WTC11 (cell line): ENCODE measurements at places on chromosomes 4 and X.

- DNase-seq, result no peak
Observed at GRCh38 chr4:138868562-138868961, 147.0 kb upstream of the NOCT start.

GRCh38 chrX:73785493-73785892 is 222.5 kb downstream of the CHIC1 start:
- DNase-seq, result no peak

GRCh38 chr4:7783541-7783940 is 156.1 kb downstream of the AFAP1 start:
- DNase-seq, result no peak

DNA sequence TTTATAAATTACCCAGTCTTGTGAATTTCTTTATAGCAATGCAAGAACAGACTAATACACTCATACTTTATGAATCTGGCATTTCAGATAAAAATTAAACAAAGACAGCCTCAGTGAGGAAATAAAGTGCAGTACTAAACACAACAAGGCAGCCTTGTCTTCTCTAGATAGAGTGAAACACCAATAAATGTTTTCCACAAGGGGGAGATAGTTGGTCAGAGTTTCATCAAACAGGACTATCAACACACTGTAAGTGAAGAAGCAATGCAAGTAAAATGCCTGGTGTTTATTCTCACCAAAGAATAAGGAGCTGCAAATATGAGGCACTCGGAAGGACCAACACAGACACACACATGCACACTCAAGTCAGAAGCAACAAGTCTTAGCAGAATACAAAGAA is 62.8 kb downstream of the FAM9B start:
- no peak for DNase-seq

- DNase-seq, result peak; percentile 48
Observed at GRCh38 chrX:48468693-48469691, 1.1 kb downstream of the SLC38A5 start.

DNA sequence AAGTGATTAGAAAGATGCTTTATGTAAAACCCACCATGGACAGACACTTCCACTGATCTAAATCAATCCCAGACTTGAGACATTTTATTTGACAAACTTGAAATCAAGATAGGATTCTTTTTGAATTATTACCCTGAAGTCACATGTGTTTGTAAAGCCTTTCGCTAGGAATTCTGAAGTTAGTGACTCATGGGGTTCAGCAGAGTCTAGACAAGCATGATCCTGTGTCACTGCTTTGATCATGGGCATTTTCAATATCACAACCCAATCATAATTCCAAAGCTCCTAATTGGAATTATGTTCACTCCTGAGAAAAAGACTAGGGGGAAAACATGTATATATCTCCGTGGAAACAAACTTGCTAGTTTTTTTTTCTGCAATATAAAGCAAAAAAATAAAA is 67.5 kb upstream of the BMP3 start:
- no peak for DNase-seq

DNA sequence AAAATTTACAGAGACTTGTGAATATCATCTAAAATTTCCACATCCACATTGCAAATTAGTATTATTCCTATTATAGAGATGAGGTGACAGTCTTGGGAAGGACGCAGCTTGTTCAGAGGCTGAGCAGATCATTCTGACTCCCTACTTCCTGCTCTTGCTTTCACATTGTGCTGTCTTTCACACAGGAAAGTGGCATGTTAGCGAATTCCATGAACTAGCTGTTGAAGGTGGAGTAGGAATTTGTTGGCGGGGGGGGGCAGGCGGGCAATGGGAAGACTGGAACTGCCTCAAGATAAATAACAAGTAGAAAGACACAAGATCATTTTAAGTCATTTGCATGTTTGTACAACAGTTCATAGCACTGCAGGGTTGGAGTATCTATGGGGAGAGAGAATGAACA is 2.3 kb downstream of the PF4V1 start:
- DNase-seq, result no peak

- no peak for DNase-seq
Observed at GRCh38 chr4:98204236-98204553, 57.0 kb upstream of the RAP1GDS1 start.

DNA sequence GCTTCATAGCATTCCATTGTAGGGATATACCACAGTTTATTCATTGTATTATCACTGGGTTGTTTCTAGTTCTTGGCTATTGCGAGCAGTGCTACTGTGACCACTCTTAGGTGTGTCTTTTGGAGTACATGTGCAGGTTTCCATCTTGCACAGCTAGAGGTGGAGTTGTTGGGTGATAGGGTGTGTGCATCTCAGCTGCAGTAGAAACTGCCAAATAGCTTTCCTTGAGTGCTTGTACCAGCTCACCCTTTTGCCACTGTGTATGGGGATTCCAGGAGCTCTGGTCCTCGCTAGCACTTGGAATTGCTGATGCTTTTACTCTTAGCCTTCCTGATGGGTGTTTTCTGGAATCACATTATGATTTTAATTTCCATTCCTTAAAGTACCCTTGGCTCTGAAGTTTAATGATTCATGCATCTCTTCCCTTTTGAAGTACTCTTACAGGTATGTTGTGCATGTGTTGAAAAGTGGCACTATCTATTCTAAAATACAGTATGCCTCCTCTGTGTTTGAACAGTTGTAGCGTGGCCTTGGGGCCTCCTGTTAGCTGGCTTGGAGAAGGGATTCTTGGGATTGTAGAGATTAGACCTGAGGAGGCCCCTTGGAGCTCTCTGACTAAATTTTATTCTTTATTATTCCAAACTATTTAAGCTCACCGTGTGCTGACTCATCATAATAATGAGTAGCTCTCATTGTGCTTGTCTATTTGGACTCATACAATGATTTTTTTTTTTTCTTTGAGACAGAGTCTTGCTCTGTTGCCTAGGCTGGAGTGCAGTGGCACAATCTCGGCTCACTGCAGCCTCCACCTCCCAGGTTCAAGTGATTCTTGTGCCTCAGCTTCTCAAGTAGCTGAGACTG is 38.4 kb downstream of the HTT start:
- DNase-seq, result no peak

GRCh38 chr4:86508436-86508835 is 85.7 kb upstream of the PTPN13 start:
- no peak for DNase-seq

DNA sequence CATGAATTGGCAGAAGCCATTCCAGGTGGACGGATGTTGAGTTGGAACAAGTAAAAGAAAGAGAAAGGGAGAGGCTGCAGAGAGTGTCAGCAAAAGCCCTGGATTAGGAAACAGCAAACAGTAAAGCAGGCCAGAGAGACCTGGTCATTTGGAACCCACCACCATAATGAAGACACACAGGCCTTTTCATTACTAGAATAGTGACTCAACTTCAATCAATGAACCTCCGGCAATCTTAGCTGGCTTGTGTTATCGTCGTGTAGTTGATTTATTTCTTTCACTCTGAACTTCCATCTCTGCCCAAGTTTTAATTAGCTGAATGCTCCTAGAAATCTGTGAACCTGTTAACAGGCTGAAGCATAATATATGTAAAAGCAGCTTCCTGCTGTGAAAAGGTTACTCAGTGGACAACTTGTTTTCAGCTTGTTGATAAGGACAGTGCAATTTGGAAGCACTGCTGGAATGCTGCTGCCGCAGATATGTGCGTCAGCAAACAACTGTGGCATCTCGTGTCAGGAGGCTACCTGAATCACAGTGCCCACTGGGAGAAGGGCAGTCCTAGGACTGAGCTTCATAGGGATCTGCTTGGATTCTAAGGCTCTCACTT is 68.8 kb downstream of the SPANXN4 start:
- DNase-seq, result no peak

GRCh38 chr4:7414736-7415510 is 19.8 kb downstream of the PSAPL1 start:
- peak; percentile 10 for DNase-seq

DNA sequence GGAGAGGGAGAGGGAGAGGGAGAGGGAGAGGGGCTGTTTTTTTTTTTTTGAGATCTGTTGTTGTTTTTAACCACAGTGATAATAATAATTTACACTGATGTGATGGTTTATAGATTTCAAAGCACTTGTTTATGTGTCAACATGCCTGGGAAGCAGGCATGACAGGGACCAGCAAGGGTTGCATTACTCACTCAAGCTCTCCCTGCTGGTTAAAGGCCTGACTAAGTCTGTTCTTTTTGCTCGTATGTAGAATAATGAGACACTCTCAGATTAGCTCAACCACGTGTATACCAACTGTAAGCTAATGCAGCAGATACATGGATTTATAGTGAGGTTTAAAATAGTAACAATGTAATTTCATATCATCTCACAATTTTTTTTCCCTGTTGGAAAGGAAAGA is 134.6 kb upstream of the BOD1L1 start:
- no peak for DNase-seq

DNA sequence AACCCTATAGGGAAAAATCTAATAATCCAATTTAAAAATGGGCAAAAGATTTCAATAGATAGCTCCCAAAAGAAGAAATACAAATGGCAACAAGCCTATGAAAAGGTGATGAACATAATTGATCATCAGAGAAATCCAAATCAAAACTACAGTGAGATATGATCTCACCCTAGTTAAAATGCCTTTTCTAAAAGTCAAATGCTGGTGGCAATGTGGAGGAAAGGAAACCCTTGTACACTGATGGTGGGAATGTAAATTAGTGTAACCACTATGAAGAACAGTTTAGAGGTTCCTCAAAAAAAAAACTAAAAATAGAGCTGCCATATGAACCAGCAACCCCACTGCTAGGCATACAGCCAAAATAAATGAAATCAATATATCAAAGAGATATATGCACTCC is 44.5 kb downstream of the STPG2 start:
- DNase-seq, result no peak

- DNase-seq, result no peak
Observed at GRCh38 chrX:154600759-154601374, 15.9 kb downstream of the CTAG1A start.

DNA sequence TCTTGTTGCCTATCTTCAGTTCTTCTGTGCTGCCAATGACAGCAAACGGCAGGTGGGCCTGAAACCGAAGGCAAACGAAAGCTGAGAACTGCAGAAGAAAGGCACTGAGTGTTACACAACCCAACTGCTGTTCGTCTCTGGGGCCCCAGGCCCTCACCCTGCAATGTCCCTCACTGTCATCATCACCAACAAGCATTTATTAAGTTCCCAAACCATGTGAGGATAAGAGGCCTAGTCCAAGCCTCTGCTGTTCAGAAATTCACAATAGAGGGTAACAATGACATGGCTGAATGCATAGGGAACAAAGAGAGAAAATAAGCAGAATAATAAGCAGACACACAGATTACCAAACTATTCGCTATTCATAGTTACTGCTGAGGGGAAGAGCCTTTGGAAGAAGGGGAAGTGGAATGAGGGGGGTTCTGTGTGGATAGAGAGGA is 34.5 kb upstream of the NKRF start:
- DNase-seq, result no peak

DNA sequence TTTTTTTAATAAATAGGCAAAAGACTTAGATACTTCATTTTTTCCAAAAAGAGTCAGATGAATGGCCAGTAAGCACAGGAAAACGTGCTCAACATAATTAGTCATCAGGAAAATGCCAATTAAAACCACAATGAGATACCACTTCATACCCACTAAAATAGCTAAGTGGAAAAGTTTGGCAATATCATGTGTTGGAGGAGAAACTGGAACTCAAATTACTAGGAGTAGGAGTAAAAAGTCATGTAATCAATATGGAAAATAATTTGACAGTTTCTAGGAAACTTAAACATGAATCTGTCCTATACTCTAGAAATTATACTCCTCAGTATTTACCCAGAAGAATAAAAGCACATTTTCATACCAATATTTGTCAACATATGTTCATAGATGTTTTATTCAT is 449.8 kb downstream of the INPP4B start:
- no peak for DNase-seq

- no peak for DNase-seq
Observed at GRCh38 chr4:113050837-113051236, 1.4 kb downstream of the ANK2 start.

DNA sequence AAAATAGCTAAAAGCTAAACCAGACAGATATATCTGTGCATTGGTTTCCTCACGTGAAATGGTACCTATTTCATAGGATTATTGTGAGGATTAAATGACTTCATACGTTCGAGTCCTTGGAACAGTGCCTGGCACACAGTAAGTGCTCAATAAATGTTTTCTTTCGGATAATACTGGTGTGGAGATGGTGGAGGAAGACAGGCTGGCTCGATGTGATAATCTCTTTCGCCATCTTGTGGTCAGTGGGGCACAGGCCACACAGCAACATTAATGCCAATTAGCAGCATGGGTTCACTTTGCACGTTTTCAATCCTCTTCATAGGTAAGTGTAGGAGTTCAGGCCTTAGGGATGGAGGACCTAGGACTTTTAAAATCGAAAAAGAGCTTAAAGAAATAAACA is 9.3 kb downstream of the PAGE4 start:
- peak; percentile 24 for DNase-seq

DNA sequence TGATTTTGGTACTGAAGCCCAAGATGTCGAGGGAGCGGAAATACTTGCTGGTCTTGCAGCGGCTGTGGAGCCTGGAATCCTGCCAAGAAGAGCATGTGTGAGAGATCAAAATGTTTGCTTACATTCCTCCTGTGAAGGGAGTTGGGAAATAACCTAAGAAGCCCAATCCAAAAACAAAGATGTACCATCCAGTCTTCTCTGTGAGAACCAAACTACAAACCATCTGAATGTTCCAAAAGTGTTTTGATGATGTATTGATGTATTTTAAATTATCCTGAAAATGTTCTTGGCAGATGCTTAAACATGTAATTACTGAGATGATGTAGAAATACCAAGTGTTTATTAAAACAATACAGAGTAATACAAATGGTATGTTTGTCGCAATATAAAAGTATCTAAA is 10.1 kb upstream of the ADH1A start:
- no peak for DNase-seq

DNA sequence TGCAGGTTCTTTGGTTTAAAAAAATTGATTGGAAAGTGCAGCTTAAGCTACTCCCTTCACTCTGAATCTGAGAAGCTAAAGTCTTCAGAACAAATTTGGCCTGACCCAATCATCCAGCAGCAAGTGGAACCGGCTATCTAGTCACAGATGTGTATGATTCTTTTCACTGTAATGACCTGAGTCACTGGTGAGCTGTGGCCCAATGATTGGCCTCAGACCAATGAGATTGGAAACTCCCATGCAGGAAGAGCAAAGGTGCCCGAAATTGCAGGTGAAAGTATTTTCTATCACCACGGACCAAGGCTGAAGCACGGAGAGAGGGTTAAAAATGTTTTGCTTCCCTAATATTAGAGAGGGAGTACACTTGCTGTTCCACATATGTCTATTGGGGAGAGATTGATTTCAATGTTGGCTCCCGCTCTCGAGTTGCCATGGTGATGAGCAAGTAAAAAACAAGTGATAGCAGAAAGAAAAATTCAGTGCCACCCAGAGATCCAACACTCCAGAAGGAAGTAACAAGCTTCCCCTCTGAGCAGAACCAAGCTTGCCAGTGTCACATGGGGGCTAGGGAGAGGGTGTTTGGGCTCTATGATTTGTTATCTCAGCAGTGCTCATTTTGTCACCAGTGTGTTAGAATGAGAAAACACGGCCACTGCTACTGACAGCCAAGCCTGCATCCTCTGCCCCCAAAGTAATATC is 11.2 kb downstream of the RIPPLY1 start:
- no peak for DNase-seq

DNA sequence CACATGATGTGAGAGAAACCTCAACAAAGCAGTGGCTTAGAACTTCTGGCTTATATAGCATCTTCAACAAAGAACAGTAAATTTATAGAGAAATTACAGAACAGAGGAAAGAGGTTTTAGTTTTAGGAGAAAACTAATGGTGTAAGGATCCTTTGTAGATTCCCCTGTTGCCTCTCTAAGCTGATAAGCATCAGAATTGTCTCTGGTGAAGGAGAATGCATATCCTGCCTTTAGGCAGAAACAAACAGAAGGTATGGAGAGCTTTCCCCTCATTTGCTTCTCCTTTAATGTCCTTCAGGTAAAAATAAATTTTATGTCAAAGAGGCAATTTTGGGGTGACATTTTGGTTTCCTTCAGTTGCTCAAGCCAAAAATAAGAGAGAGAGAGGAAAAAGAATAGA is 625.9 kb downstream of the CCSER1 start:
- DNase-seq, result no peak
